NCI-H187 treated with DMSO at 0.1 percent for 48 hours (cell line): ENCODE measurements at places on chromosomes 5 and 9.

DNA sequence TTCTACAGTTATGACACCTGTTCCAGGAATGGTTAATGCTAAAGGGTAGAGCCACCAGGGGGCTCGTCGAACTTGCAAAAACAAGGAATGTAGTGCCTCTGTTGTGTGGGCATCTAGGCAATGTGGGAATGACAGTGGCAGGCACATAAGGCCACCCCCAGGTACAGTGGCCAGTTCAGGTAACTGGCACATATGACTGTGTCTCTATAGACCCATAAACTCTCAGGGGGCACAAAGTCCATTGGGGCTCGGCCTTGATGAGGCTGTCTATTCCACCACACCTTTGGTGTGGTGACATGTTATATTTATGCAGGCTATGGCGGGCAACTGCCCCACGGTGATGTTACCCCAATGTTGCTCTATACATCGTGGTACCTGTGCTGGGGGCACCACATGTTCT, 59.6 kb upstream of the FAM120A start:
- no peak for DNase-seq

GRCh38 chr5:35124932-35125331, 77.2 kb upstream of the AGXT2 start:
- DNase-seq, result no peak

DNA sequence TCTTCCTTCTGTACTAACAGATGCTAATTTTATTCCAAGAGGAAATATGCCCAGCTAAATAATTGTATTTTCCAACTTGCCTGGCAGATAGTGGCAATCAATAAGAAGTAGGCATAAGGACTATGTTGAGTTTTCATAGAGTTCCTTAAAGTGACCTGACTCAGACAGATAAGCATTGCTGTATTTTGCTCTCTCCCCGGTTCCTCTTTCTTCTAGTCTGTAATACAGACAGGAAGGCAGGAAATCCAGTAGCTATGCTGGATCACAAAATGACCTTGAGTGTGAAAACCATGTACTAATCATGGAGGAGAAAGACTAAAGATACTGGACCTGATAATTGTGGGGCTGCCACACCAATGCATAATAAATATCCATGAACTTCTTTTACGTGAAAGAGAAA, 701.7 kb downstream of the CETN3 start:
- no peak for DNase-seq

DNA sequence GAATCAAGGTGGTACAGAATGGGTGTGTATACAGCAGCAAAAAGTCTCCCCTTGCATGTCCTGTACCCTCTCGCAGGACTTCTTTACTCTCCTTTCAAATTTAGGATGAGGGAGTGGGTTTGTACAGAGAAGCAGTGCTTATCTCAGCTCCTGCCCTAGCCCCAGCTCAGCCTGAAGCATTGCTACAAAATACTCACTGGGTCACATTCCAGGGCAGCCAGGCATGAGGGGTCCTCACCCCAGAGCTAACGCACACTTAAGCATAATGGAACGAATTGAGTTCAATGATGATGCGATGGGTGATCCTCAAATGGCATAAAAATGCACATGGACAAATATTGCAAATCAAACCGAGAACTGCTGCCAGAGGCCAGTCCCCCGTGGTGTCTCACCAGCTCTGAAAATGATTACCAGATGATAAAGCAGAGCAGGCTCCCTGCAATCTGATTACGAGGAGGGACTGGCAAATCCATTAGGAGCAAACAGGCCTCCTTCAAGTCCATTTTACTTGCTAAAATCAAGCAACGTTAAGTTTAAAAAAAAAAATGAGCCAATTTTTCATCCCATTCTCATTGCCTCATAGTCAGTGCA, 231.6 kb upstream of the TAS2R1 start:
- no peak for DNase-seq
